ENCODE measurements at places on chromosomes 3 and 15. TPM values are rescaled to one million over a fixed set of nuclear protein-coding genes. Genes with fewer than 3 reads are reported as not detected.

Gene SNX22
- 0.78 TPM for total RNA-seq

Gene CHSY1
- 22.4 TPM for total RNA-seq

Gene MUC4
- not detected for total RNA-seq

Gene NDUFAF3
- 96.8 TPM for total RNA-seq

Gene RAF1
- 115 TPM for total RNA-seq

Gene LRRIQ4
- total RNA-seq: not detected

Gene RAB6B
- 0.33 TPM for total RNA-seq

Gene CCDC174
- total RNA-seq: 22.1 TPM

Gene CCR3
- total RNA-seq: not detected

Gene OGG1
- 27.5 TPM for total RNA-seq

Gene GASK1A
- total RNA-seq: not detected

Gene HAUS2
- total RNA-seq: 54.5 TPM

Gene STAC
- 1.2 TPM for total RNA-seq

Gene GOLGA8J
- total RNA-seq: 0.40 TPM

Gene ITGA11
- 1.9 TPM for total RNA-seq

Gene TNNC1
- total RNA-seq: 36.6 TPM

Gene KCNAB1
- 0.26 TPM for total RNA-seq

Gene MORC1
- total RNA-seq: not detected

Gene PLCH1
- 0.50 TPM for total RNA-seq

Gene COL8A1
- total RNA-seq: 26.9 TPM

Gene SNRPA1
- total RNA-seq: 51.2 TPM

Gene RPL35A
- 850 TPM for total RNA-seq

Gene ECE2
- total RNA-seq: not detected

Gene RTP3
- total RNA-seq: not detected

Gene ADAMTS9
- total RNA-seq: 0.90 TPM

Gene RGMA
- 0.90 TPM for total RNA-seq

Gene RHCG
- total RNA-seq: not detected

Gene INSYN1
- 1.5 TPM for total RNA-seq

All from A172 (cell line).